ENCODE measurements at places on chromosomes 2 and 18.

DNA sequence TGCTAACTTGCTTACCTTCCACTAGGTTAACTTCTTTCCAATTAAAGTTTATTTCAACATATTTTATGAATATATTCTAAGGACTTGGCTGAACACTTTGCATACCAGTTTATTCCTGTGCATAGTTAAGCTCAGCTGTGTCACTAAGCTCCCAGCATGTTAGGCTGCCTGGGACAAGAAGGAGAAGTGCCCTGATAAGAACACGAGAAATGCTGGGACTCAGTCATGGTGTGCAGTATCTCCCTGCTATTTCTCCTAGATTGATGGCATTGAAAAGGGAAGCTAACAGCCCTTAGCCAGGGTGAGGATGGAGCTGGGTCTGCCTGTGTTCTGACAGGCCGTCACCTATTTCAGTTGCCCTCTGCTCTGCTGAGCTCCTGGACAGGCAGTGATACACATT lies 164.3 kb downstream of the TRABD2A start:
- DNase-seq, result no peak

GRCh38 chr2:174777347-174778084 lies 13.2 kb upstream of the CHRNA1 start:
- DNase-seq, result no peak

DNA sequence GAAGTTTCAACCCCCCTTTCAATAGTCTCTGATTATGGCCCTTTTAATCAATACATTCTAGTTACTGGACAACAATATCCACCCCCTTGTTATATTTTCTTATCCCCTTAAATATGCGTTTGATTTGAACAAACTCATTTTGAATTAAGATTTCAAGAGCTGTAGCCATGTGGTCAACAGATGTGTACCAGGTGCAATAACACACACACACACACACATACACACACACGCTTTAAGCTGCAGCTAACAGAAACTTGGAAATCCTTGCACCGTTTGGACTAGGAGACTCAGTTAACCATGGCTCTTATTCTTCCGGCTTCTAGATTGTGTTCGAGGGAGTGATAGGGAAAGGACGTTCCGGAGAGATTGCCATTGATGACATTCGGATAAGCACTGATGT lies 82.8 kb downstream of the NRP2 start:
- no peak for DNase-seq

GRCh38 chr2:48253301-48253700 lies 276.7 kb upstream of the STON1 start:
- DNase-seq, result no peak

DNA sequence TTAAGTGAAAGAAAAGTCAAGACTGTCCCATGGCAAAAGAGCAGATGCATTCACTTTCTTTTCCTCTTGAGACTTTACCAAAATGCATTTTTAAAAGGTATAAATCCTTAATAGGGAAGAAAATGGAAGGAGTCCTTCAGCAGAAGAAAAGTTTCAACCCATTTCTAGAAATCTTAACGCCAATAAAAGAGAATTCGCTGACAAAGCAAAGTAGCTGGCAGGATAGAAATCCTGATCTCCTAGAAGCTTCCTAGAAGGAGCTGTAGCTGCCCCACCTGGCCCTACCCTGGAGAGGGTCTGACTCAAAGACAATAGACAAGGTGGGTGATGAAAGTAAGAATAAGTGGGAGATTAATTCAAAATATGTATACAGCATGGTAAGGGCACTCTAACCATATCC lies 144.9 kb upstream of the PKDCC start:
- no peak for DNase-seq

DNA sequence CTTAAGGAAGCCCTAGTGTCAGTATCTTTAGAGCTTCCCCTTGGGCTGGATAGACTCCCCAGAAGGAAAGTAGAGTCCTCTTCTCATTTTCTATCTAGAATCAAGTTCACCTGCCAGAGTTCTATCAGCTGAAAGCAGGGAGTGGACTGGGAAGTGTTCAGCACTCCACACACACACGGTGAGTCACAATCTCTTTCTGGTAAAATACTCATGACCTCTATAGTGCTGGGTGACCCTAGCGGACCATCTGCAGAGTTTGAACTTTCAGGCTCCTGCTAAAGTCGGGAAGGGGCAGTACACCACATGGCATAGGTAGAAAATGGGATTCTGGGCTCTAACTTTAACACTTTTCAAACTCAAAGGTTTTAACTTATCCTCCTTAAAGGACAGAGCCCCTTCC lies 43.3 kb downstream of the SAP130 start:
- no peak for DNase-seq

DNA sequence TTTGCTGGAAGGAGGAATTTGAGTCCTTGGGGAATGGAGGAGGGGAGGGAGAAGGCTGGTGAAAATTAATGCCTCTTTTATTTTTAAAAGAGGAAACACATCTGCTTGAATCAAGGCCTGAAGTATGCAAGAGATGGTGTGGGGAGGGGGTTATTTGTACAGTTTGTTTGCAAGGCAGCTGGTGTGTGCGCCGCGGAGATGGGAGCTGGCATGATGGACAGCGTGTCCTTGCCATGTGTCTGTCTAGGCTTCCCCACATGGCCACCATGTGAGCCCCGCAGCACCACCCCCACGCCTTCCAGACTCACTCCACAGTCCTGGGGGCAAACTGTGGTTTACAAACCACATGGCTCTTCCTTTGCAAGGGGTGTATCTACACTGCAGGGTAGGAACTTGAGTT lies 154.8 kb upstream of the APCDD1 start:
- DNase-seq, result no peak
